ENCODE measurements at places on chromosomes 7 and 10.
A peak's percentile ranks its signal among the peaks of the same experiment; 100 is the strongest.

- no peak for DNase-seq
Measured at GRCh38 chr7:44213206-44213876, 12.6 kb downstream of the YKT6 start.

DNA sequence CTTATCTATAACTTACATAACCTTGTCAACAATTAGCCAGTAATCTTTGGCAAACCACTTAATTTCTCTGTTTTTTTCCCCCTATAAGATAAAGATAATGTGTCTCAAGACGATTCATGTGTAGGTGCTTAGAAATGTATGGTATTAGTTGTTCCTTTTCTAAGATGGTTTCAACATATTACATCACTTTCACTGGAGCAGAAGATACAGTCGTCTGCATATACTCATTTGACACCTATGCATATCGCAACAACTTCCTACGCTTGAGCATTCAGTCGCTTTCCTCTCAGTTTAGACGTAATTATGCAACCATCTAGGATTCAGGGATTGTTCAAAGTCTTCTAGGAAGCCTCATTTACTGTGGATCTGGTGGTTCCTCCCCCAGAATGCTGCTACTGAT, 396.7 kb downstream of the PHTF2 start:
- DNase-seq, result no peak

DNA sequence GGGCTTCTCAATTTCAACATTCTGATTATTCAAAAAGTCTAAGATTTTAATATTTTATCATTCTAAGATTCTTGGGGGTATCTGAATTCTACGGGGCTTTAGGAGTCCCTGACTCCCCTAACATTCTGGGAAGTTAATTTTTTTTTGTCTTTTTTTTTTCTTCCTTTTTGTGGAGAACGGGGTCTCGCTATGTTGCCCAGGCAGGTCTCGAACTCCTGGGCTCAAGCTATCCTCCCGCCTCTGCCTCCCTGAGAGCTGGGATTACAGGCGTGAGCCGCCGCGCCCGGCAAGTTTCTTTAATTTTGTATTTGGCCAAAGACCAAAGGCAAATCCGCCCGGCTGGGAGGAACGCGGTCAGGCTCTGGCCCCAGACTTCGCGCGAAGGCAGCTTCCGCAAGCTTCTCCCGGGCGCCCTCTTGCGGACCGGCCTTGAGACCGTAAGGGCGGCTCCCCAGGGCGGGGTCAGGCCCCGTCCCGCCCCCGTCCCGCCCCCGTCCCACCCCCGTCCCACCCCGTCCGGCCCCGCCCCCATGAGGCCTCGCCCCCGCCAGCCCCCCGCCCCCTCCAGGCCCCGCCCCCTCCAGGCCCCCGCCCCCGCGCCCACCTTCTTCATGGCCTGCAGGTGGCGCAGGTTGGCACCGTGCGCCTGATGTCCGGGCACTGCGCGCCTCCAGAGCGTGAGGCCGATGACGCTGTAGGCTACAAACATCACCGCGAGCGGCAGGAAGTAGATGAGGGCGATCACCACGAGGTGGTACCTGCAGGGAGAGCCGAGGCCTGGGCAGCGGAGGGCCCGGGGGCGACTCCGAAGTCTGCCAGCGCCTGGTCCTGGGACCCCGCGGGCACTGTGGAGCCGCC, 8.2 kb downstream of the TACR2 start:
- DNase-seq, result peak; percentile 96

- DNase-seq, result no peak
Measured at GRCh38 chr7:155713384-155713783, 68.9 kb downstream of the RBM33 start.

All from A673 (cell line).